ENCODE measurements at places on chromosomes 5 and 9.
A peak's percentile ranks its signal among the peaks of the same experiment; 100 is the strongest.

DNA sequence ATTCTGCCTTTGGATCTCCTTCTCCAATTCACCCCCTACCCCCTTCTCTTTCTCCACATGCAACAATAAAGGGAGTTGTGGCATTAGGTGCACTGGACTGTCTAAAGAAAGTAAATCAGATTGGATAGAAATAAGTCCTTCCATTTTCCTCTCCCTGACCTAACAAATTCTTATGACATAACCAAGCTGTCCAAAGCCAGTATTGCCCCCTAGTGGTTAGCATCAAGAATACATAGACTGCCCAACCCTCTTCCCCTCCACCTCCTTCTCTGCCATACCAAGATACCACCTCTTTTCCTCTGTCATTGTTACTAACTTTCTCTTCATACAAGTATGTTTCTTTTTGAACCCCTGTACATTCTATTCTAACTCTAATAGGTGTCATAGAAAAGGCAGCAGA, 45.7 kb downstream of the PPARGC1B start:
- DNase-seq = no peak

DNA sequence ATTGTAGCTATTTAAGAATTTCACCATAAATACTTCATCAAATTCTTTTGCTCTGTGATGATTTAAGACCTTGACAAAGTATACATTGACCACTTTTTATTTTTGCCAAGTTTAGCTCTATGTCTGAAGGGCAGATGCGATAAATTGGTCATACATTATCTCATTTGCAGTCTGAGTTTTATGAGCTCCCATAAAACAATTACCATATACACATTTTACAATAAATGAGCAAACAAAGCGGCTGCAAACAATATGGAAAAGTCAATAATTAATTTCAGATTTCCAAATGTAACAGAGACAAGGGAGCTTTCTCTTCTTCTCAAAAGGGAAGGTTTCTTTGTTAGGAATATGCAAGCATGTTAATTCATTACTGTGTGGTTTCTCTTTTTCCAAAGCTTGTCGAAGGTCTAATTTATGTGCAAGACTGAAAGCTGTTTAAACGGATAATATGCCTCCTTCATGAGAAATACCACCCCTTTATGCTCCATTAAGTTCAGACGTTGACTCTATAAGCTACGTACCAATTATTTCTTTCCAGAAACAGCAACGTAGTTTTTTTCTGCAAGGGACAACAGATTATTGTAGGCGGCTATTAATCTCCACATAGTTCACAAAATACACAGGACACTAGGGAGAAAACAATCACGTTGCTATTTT, 7.0 kb upstream of the IZUMO3 start:
- no peak for DNase-seq

- no peak for DNase-seq
These were observed 2.4 kb upstream of the MACIR start for GRCh38 chr5:103256178-103256577.

GRCh38 chr5:131264451-131265099, 722 bp downstream of the CDC42SE2 start:
- DNase-seq = no peak

- no peak for DNase-seq
These were observed 50.3 kb downstream of the HINT1 start for GRCh38 chr5:131114754-131115153.

- no peak for DNase-seq
These were observed 4.0 kb upstream of the GADD45G start for GRCh38 chr9:89600831-89601230.

- peak; percentile 93 for DNase-seq
These were observed 61.9 kb downstream of the SNX24 start for GRCh38 chr5:122907276-122907675.

GRCh38 chr9:24333629-24334028, 212.1 kb downstream of the IZUMO3 start:
- no peak for DNase-seq

DNA sequence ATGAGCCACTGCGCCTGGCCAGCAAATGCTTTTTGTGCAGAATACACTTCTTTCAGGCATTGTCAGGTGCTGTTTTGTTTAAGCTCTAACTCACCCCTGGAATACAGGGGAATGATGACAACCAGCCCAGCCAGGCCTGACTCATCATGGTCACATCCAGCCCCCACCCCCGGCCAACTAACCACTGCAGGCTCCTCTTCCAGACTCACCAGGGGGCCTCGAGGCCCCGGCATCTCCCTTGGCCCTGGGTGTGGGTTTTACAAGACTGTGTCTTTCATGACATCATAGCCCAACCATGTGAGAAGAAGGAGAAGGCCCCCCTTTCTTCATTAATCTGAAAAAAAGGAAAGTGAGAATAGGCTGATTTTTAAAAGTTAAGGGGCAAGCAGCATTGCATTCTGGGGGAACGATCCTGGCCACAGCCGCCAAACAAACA, 35.5 kb downstream of the OLFML2A start:
- peak; percentile 89 for DNase-seq

DNA sequence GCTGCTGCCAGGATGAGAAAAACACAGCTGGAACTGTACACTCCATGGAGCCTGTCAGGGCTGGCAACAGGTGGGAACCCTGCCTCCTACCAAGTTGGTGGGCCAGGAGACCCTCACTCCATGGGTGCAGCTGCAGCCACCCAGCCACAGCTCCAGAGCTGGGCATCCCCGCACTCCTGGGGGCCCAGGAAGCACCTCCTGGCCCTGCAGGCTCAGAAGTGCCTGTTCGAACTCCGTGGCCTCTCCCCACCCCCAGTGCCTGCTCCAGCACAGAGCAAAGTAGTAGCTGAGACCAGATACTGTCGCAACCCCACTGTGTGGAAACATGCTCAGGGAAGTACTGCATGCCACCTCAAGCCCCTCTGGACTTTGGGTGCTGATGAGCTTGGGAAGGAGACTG, 564.0 kb upstream of the ACO1 start:
- no peak for DNase-seq

- no peak for DNase-seq
These were observed 16.8 kb upstream of the RAB14 start for GRCh38 chr9:121218357-121219027.

DNA sequence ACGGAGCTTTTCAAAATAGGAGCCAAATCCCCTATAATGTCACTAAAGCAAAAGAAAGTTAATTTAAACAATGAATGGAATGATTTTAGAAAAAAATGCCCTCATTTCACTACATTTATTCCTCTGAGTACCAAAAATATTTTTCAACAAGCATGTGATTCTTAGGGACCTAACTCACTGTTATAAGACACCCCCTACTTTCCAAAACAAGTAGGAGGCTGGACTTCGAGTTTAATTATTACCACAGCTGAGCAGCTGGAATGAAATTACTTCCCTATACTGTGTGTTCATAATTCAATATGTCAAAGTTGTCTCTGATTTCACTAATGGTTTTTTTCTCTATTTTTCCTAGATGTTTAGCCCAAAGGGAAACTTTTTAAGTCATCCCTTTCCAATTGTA, 61.6 kb downstream of the SAXO1 start:
- no peak for DNase-seq

GRCh38 chr9:131899296-131900228, 159.7 kb upstream of the RAPGEF1 start:
- DNase-seq = no peak

DNA sequence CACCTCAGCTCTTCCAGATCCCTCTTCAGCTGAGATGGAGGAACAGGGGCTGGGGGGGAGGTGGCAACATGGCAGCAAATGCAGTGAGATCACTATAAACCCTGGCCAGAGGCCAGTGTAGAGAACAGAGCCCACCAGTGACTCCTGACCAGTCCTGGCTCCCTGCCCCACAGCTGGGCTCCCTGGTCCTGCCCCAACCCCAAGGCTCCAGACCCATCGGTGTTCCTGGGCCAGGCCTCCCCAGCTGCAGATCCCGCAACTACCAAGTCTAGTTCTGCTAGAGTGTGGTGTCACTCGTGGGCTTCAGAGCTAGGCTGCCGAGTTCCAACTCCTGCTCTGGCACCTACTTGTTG, 16.8 kb downstream of the AKNA start:
- no peak for DNase-seq

DNA sequence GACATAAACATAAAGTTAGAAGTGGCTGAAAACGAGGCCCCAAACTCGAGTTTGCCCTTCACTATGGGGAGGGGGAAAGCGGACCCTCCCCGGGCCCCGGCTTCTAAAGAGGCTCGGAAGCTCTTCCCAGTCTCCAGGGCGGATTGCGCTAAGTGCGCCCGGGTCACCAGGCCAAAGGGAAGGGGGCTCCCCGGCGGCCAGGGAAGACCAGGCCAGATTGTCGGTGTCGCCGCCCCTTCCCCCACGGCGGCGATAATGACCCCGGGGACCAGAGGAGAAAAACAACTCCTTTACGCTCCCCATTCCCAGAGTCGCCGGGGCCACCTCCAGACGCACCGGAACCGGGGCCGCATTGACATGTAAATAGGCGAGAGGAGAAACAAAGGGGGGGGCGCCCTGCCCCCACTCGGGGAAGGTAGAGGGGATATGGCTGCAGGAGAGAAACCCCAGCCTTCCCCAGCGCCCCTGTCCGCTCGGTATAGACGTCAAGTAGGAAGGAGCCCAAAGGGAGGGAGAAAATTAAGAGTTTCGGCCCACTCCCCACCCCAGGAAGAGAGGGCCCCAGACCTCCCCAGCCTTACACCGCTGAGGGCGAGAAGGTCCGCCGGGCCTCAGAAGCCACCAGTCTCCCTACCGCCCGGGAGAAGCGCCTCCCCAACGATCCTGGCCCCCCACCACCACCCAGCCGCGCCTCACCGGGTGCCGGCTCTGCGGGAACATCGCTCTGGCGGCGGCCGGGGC, 1.7 kb downstream of the TLE1 start:
- no peak for DNase-seq

GRCh38 chr5:141855265-141856036, 22.8 kb downstream of the PCDH1 start:
- DNase-seq = no peak

DNA sequence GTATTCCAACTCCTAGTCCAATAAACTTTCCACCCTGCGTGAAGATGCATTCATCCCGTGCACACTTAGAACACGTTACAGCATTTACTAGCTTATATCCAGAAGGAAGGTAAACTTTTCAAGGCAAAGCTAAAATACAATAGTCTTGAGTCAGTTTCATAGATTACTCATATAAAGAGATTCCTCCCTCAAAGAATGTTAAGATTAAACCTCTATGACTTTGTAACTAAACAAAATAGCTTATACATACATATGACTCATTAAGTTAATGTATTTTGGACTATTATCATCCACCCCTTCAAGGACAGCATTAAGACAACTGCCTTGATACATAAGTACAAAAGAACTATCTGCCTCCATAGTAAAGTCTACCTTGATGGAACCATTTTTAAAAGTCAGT, 36.1 kb downstream of the TLE1 start:
- DNase-seq = no peak

GRCh38 chr9:70600506-70600905, 186.0 kb upstream of the KLF9 start:
- peak; percentile 29 for DNase-seq

DNA sequence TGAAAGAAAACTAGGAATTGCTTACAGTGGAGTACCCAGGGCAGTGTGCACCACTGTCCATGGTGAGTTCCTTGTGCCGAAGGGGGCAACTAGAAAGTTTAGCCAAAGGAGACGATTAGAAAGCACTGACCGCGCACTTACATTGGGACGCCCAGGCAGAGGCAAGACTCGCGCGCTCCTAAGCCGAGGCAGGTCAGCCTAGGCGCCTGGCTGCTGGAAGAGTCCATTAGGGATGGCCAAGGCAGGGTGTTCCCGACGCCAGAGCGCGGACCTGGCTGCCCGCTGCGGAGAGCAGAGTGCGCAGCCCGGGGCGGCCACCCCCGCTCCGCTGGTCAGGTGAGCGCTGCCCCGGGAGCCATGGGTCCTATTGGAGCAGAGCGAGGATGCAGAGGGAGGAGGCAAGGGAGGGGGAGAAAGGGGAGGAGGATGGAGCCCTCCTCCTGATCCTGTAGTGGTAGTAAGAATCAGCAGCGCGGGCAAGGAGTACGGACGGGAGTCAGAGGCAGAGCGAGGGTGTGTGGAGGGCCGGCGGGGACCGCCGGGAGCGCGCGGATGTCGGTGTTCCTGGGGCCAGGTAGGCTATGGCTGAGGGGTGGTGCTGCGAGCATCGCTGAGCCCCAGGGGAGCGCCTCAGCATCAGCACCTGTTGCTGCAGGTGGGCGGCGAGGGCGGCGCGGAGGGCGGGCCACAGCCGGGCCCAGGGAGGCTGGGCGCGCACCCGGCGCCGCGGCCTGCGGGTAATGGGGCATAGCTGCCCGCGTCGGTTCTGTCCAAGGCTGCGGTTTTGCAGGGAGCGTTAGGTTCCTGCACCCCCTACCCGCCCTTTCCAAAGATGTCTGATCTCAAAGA, at the start of gene ADGRV1:
TSS of gene ADGRV1 (plus strand) at position 454 of the 849 bp plus-strand sequence. CDS start at position 553, 99 bp downstream.
- no peak for DNase-seq

Measured in NCI-H226 (cell line).